ENCODE measurements at places on chromosomes 2 and 18. TPM values are rescaled to one million over a fixed set of nuclear protein-coding genes. Genes with fewer than 3 reads are reported as not detected.
A peak's percentile ranks its signal among the peaks of the same experiment; 100 is the strongest.

GRCh38 chr18:69954719-69955480 lies 7.2 kb upstream of the CD226 start:
- no peak for DNase-seq

GRCh38 chr2:230346921-230347533 lies 20.0 kb downstream of the SP140L start:
- no peak for DNase-seq

- no peak for DNase-seq
Observed at GRCh38 chr18:60870261-60871153, 462.7 kb upstream of the CDH20 start.

The G6PC2 gene
- not detected for polyA plus RNA-seq

The GATA6 gene
- polyA plus RNA-seq = 61.5 TPM

The COLEC12 gene
- polyA plus RNA-seq = 102 TPM

DNA sequence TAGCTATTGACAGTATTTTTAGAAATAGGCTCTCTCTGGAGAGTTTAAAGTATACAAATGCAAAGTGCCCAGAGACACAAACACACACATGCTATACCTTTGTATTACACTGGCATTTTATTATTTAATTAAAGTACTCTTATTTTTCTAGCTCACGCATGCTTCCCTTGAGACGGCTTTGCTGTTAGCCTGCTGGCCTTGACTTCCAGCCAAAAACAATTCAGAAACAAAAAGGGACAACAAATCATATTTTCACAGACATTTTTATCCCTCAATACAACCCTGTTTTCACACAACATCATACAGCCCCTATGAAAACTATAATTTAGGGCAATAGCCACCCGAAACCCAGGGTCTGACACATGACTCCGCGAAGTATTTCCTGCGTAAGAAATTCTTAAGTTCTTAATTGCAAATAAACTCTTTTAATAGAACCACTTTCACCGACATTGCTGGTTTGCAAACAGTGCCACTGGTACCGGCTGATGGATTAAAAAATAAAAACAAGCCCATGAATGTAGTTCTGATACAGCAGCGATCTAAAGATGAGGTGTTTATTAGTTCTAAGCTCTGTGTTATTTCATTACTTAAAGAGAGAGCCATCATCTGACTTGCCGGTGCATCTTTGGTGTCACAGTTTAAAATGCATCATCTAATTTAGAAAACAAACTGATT lies 185.1 kb downstream of the TCF4 start:
- no peak for DNase-seq

DNA sequence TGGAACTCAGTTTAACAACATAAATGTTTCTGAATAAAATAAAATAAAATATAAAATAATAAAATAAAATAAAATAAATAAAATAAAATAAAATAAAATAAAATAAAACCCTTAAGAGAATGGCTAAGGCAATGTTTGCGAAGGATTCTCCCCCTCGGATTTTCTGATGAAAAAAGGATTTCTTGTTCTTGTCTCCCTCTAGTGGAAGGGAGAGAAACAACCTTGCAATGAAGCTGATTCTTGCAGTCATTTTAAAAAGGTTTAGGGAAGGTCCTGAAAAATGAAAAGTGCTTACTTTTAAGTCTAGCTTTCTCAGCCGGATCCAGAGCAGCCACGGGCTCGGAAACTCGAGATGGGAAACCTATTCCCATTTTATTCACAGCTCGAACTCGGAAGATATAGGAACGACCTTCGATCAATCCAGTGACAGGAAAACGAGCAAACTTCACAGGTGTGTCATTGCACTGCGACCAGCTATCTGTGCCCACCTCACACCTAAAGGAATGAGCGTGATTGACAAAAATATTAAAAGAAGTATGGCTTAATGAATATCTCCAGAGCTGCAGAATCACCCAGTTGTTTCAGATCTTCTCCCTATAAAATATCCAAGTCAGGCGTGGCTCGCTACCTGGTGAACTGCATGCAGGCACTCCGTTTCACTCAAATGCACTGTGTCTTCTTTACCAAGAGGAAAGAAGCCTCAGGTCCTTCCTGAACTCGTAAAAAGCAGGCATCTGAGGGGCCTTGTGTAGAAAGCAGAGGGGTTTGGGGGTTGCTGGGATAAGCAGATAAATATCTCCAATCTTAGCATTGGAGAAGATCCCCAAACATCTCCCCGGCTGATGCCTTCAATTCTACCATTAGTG lies 68.1 kb downstream of the MYOM1 start:
- no peak for DNase-seq

DNA sequence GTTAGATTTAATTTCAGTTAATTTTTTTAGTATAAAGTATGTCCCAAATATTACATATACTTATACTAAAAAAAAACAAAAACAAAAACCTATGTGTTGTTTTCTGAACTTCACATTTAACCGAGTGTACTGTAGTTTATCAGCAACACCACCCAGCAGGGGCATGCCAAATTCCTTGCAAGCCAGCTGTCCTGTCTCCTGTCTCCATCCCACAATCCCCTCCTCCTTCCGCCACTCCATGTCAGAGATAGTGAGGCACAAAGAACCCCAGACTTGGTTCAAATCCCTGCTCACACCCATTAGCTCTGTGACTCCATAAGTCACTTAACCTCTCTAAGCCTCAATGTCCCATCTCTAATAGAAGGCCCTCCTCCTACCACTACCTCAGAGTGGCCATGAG lies 9.4 kb downstream of the CHST10 start:
- no peak for DNase-seq

The COLEC11 gene
- 5.0 TPM for polyA plus RNA-seq

The ANKRD36 gene
- 38.2 TPM for polyA plus RNA-seq

DNA sequence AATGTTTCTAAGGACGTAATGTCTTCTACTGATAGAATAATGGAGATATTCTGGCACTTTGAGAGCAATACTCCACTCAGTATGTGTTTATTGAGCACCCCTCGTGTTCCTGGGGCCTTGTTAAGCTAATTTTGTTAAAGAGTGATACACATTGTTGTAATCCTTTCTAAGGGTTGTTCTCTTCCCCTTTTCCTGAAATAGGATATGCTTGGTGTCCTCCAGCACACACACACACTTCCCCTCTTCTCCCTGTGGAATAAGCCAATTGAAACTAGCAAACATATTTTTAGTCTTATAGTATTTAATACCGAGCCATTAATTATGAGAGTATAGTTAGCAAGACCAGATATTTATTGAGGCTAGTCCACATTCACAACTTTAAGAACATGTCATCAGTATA lies 114.1 kb downstream of the CRIM1 start:
- no peak for DNase-seq

GRCh38 chr2:68968221-68968620 lies 6.2 kb upstream of the GKN1 start:
- DNase-seq = no peak

The UGT1A1 gene
- polyA plus RNA-seq = 0.05 TPM

DNA sequence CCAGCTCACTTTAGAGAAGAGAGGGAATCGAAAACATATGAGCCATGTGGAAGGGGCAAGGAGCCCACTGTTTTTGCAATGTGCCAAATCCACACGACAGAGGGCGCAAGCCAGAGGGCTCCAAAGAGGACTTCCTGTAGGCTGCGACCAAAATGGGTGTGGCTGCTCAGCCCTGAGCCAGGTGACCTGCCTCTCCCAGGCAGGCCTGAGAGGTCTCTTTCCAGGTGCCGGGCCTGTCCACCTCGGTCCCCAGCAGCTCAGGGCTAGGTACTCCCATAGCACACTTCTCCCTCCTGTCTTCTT lies 153.8 kb downstream of the TTC32 start:
- DNase-seq = no peak

- DNase-seq = no peak
Observed at GRCh38 chr2:65863713-65864112, 431.3 kb upstream of the SPRED2 start.

DNA sequence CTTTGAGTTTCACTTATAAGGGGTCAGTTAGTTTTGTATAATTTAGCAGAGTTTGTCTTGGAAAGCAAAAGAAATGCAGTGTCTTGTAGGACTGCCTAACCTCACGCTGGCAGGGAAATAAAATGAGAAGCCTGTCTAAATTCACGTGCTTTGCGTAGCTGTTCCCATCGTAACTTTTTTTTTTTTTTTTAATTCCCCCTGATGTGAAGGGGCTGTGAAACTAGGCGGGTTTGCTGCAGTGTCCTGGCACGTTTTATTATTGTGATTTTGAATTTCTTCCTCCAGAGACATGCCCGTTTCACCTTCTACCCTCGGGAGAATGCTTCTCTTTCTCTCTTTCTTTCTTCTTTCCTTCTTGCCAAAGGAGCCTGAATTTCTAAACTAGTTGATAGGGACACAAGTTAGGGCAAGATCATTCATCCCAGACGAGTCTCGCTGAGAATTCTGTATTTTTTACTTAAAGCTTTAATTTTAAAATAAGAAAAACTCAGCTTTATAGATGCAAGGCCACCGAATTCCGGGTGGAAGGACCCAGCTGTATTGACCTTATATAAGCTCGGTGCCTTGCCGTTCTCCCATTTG lies 2.3 kb downstream of the MEIS1 start:
- no peak for DNase-seq

The ARHGAP28 gene
- 225 TPM for polyA plus RNA-seq

The GDF7 gene
- polyA plus RNA-seq = 0.16 TPM

GRCh38 chr18:76673281-76674185 lies 148.8 kb upstream of the ZNF236 start:
- DNase-seq = peak; percentile 90

The SFT2D3 gene
- polyA plus RNA-seq = not detected

DNA sequence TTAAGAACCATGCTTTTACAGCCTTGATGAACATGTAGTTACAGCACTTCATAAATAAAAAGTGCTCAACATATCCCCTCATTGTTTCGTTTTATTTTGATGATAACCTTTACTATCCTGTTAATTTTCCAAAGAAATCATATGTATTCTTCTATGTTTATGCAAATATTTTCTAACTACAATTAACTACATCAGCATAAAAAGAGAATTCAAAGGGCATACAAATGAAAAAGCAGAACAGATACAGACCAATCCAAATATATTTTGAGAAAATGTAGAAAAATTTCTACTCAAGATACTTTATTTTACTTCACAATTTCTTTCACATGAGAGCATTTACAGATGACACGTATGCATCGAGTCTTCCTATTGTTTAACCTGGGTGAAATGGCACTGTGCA lies 69.1 kb downstream of the MBD2 start:
- DNase-seq = no peak

DNA sequence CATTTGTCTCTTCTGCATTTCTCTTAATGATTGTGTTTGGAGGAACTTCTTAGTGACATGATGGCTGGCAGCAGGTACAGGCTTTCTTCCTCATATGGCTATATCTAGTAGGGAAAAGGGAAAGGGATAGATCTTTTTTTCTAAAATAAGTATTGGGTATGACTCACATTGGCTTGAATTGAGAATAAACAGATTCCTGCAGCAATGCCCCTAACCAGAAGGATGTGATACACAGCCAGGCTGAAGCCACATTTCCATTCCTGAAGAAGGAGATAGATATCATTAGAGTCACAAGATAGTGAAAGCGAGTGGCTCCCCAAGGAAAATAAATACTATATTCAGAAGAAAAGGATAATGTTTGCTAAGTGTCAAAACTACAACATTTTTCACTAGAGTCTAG lies 61.1 kb downstream of the VWC2L start:
- no peak for DNase-seq

DNA sequence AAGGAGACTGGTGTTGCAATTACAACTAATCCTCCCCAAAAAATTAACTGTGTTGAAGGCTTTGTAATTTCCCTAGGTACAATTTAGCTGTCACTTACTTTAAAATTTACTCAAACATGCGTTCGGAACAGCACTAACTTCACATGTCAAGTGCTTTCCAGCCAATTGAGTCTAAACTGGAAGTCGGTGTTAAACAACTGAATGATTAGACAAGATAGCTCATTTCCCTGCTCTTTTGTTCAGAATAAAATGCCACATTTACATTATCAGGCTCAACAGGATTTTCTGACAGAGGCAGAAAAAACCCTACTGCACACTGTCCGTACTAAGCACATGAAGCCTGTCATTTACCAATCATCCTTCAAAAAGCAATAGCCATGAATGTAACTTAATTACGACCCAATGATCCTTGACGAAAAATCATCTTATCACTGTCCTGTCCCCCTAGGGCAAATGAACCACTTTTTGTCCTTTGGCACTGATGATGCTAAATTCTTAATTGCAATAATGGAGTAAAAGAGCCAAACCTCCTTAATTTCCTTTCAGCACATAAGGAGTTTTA lies 56.0 kb downstream of the LRPPRC start:
- DNase-seq = no peak

The SETBP1 gene
- 19.9 TPM for polyA plus RNA-seq

GRCh38 chr2:86213699-86214502 lies 14.6 kb downstream of the MRPL35 start:
- no peak for DNase-seq

DNA sequence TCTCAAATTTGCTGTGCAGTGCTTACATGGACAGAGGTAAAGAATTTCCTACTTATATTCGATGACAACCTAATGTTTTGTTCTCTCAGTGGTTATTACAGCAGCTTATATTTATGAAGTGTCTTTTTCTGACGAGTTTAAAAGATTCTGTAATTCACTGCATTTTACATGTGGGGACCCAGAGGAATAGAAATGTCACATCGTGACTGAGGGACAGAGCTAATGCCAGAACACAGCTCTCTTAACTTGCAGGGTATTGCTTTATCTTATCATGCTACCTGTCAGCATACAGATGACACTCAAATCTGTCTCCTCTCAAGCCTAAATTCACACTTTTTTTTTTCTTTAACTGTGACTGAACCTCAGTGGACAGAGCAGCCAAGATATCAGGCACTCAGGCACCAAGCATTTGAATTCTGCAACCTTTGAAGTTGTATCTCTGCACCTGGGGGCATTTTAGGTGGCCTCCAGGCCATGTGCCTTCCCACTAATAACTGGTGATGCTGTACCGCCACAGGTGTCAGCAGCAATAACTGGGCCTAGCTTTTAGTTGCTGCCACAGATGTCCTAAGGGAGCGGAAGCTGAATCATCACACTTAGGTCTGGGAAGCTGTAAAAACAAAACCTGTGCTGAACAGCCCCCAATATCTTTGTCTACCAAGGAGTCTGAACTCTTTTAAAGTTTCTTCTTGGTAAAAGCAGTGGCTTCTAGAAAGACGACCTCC lies 315.8 kb upstream of the NRP2 start:
- DNase-seq = no peak

- DNase-seq = peak; percentile 42
Observed at GRCh38 chr18:9535430-9535991, 60.2 kb downstream of the RALBP1 start.

The CERKL gene
- polyA plus RNA-seq = 10.6 TPM

DNA sequence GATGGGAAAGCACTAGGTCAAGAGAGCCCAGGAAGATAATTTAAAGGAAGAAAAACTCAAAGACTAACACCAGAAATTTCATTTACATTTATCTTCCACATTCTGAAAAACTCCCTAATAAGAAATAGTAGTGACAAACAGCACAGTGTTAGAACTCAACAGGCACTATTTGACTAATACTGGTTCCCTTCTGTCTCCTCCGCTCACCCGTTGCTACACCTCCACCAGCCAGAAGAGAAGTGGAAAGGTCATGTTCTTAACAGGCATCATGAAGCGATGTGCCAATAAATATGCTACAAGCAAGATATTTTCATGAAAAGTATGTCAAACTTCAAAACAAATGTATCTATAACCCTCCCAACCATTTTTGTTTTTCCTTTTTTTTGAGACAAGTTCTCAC lies 5.7 kb downstream of the ROCK1 start:
- DNase-seq = no peak

The PSMA8 gene
- not detected for polyA plus RNA-seq

All from right lung (tissue), 10 donors.